NCI-H1694 treated with DMSO at 0.1 percent for 48 hours (cell line): ENCODE measurements at places on chromosomes 1 and 21.

DNA sequence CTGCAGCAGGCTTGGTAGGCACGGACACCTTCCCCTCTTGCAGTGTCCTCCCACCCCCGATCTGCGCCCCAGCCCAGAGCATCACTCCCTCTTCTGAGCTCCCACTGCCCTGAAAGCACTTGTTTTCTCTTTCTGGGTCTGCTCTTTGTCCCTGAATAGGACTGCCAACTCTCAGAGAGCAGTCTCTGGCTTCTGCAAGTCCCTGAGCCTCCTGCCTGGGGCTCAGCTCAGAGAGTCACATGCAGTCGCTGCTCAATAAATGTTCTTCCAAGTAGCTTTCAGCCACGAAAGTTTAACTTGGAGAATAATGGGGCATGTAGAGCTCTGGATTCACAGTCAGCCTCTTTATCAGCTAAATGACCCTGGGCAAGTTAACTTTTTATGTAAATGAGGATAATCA lies 205.6 kb downstream of the HIVEP3 start:
- no peak for DNase-seq

DNA sequence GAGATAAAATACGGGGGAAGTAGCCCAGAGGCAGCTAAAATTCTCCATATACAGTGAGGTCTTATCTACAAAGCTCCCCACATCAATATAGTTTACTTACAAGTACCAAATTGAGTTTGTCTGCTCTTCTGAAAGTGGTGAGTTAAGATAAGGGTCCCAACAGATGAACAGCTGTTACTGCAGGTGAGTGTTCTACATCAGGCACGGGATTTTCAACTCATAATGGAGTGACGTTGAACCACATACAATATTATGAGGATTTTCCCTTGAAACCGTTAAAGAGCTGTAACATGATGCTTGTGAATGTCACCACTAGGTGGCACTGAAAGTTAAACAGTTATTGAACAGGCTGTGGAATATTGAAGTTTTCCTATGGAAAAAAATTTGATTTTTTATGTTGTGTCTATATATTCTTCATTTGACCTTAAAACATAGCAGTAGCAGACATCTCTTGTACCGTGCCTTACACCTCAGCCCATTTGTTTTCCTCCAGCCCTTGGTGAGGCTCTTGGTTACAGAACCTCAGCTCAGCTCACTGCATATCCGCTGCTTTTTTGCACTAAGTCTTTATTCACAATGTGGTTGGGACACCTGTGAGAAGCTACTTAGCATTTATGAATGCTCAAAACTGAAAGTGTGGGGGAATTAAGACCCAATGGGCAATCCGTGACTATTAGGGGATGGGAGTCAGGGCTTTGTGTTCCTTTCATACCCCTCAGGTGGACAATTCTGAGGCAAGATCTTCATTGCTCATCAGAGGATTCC lies 23.2 kb downstream of the CD1D start:
- peak; percentile 63 for DNase-seq

GRCh38 chr1:232667778-232668165 lies 37.8 kb upstream of the SIPA1L2 start:
- no peak for DNase-seq

GRCh38 chr1:68782890-68783289 lies 286.0 kb upstream of the DEPDC1 start:
- no peak for DNase-seq

- peak; percentile 70 for DNase-seq
These were observed 6.3 kb upstream of the KYAT3 start for GRCh38 chr1:88998716-88999115.
